ENCODE measurements at places on chromosomes 11 and 22. TPM values are rescaled to one million over a fixed set of nuclear protein-coding genes. Genes with fewer than 3 reads are reported as not detected.

EPS8L2 gene
- 15.3 TPM for total RNA-seq

LRRC74B gene
- total RNA-seq: not detected

DNA sequence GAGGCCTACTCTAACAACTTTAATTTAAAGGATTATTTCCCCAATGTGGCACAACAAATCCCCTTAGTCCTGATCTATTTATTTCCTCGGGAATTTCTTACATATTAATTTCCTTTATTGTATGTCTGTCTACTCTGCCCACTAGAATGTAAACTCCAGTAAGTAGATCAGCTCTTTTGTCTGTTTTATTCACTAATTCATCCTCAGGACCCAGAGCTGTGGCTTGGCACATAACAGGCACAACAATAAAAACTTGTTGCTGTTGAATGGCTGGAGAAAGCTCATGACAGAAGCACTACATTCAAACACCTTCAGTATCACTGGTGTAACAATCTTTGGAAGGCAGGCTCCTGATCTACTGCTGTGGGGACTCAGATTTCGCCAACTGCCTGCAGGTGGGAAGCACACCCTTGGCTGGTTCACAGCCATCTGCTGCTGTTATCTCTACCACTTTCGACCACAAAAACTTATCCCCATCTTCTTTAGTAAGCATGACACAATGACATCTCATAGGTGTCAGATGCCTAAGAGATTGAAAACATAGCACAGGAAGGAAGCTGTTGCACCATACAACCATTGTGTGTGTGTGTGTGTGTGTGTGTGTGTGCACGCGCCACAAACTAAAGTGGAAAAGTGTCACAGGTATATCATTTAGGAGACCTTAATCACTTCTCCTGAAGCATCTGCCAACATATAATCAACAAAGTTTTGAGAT, 11.9 kb downstream of the HIRA start:
- peak; percentile 84 for DNase-seq
- H3K4me1 ChIP-seq: peaks cover 57% of the 10 kb centered on the region
- H3K36me3 ChIP-seq: peaks cover 21% of the 10 kb centered on the region

OR8D4 gene
- not detected for total RNA-seq

GRCh38 chr22:37519268-37520195, at the start of gene CARD10:
Gene CARD10, minus strand, starts transcription at chr22:37519415. Its CDS starts 215 bp downstream, at chr22:37519200.
- H3K27ac ChIP-seq: no peak within 1 kb of the TSS
- peak; percentile 73 for DNase-seq
- H3K4me1 ChIP-seq: peaks cover 4% of the 10 kb centered on the region

DNA sequence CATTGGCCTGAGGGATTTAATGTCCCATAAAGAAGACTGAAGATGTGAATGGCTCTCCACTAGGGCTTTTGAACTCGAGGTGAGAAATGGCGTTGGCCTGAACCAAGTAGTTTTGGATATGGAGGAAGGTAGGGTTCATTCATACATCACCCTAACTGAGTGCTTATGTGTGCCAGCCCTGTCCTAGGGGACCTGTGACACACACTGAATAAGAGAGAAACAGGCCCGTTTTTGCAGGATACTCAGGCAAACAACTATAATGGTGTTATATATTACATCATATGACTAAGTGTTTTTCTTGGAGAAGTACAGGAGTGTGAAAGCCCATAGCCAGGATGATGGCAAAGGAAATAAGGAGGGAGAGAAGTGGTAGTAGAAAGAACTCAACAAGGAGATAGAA, 368.1 kb downstream of the TMEM135 start:
- H3K36me3 ChIP-seq: no peaks in the 10 kb centered on the region

GRCh38 chr22:43239956-43240355, 53.0 kb upstream of the TTLL12 start:
- no peaks in the 10 kb centered on the region for H3K4me1 ChIP-seq
- no peak for DNase-seq
- no peaks in the 10 kb centered on the region for H3K36me3 ChIP-seq
- no peaks in the 10 kb centered on the region for H3K27me3 ChIP-seq

OR5P2 gene
- not detected for total RNA-seq

GRCh38 chr22:49958931-49959781, 1.4 kb upstream of the PIM3 start:
- DNase-seq: no peak
- H3K4me3 ChIP-seq: peak overlapping the region; percentile 90
- no peaks in the 10 kb centered on the region for H3K27me3 ChIP-seq
- peaks cover 15% of the 10 kb centered on the region for H3K4me1 ChIP-seq

CHADL gene
- 0.47 TPM for total RNA-seq

DNA sequence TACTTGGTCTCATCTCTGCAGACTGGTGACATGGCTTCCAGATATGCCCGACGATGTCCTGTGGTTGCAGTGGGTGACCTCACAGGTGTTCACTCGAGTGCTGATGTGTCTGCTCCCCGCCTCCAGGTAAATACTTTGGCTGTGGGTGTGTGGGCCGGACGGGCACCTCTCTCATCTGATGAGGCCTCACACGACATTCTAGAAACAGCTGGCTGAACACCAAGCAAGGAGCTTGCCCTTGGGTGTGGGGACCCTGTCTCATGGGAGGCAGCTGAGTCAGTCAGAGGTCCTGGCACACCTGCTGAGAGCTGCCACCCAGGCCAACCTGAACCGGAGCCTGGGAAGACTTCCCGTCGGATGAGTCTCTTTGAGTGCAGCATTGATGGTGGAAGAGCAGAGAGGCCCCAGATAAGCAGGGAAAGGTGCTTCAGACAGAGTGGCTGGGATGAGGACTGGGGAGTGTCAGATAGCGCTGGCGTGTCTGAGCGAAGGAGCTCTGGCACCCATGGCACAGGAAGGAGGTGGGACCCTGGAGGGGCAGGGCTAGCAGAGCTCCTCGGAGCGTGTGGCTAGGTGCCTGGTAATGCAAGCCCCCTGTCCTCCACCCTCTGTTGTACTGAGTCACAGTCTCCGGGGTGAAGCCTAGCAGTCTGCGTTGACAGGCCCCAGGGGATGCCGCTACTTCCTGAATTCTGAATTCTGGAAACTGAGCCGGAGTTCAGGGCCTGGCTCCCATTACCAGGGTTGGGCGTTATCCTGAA, 10.4 kb upstream of the SAMM50 start:
- H3K27ac ChIP-seq: no peak overlapping the region
- no peaks in the 10 kb centered on the region for H3K4me1 ChIP-seq
- no peak overlapping the region for H3K4me3 ChIP-seq
- DNase-seq: no peak
- peaks cover 3% of the 10 kb centered on the region for H3K27me3 ChIP-seq

- H3K27me3 ChIP-seq: no peaks in the 10 kb centered on the region
- H3K4me3 ChIP-seq: no peak overlapping the region
- H3K36me3 ChIP-seq: no peaks in the 10 kb centered on the region
- H3K27ac ChIP-seq: no peak overlapping the region
- DNase-seq: no peak
- H3K4me1 ChIP-seq: no peaks in the 10 kb centered on the region
These were observed 45.8 kb upstream of the FIBIN start for GRCh38 chr11:26947904-26948639.

- H3K27me3 ChIP-seq: peaks cover 2% of the 10 kb centered on the region
- no peak for DNase-seq
- no peak overlapping the region for H3K4me3 ChIP-seq
- no peak overlapping the region for H3K27ac ChIP-seq
These were observed 36.9 kb downstream of the IGF2 start for GRCh38 chr11:2102132-2102882.

TMEM151A gene
- not detected for total RNA-seq

- H3K27ac ChIP-seq: no peak overlapping the region
- H3K4me1 ChIP-seq: no peaks in the 10 kb centered on the region
- no peak overlapping the region for H3K4me3 ChIP-seq
- H3K27me3 ChIP-seq: peaks cover 2% of the 10 kb centered on the region
- DNase-seq: no peak
These were observed 134.2 kb upstream of the CARD18 start for GRCh38 chr11:105273660-105274280.
